Stimulated activated CD8-positive, alpha-beta memory T cell treated with anti-CD3 and anti-CD28 coated beads, Interleukin-12 subunit alpha, Interleukin-12 subunit beta, amount 100 ng/mL, for 4 hours (primary cell): ENCODE measurements at places on chromosomes 2 and 18.

DNA sequence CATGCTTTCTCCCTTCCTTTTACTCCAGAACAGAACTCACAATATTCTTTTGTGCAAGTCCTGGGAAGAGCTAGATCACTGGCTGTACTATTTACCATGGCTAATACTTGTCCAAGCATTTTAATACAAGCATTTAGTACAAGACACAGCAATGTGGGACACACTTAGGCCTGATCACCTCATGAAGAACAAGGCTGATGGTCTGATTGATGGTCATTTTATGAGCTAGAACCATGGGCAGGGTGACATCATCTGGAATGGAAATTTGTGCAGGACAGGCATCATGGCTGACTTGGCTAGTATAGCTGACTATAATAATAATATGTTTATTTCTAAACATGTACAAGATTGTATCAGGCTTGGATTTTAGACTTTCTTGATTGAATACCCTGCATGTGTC, 374.2 kb upstream of the HNMT start:
- no peak for DNase-seq

DNA sequence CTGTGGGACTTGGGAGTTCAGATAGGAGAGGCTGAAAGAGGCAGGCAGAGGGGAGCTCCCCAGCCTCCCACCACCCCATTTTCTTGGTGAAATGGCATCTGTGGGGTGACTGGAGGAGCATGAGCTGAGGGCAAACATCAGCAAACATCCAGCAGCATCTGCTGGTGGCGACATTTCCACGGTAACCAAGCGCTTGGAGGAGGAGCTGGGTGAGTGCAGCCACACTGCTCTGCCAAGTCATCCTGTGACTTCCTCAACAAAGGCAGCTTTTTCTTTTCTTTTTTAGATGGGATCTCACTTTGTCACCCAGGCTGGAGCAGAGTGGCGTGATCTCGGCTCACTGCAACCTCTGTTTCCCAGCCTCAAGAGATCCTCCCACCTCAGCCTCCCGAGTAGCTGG, 5.6 kb downstream of the TXNL4A start:
- no peak for DNase-seq

GRCh38 chr2:148887350-148888002, 12.4 kb downstream of the KIF5C start:
- DNase-seq, result no peak

DNA sequence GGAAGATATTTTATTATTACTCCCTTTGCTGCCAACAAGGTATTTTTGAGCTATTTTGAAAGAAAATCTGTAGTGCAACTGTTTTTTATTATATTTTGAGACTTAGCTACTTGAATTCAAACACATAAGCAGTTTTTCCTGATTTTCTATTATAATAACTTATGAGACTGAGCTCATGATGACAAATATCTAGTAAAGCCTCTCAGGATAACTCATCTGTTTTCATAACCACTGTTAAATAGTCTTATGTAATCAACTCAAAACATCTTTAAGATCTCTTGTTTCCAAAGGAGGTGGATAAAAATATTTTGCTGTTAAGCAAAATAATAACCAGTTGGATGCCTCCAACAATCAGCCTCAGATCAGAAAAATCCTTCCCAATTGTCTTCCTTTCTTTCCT, 21.9 kb upstream of the PPP1CB start:
- DNase-seq, result no peak

- DNase-seq, result no peak
These were observed 48.9 kb upstream of the ALPP start for GRCh38 chr2:232329716-232330067.
